Activated CD4-positive, alpha-beta T cell treated with anti-CD3 and anti-CD28 coated beads, Interleukin-2, amount 50 U/mL, for 4 hours (primary cell): ENCODE measurements at places on chromosomes 12 and 14.

GRCh38 chr12:5945071-5946008 lies at the start of gene ANO2:
Gene ANO2 (minus strand): TSS chr12:5945259. CDS start chr12:5945217, 42 bp downstream.
- DNase-seq: no peak

GRCh38 chr14:100424504-100425428 lies 101.6 kb downstream of the SLC25A47 start:
- DNase-seq: no peak

- no peak for DNase-seq
These were observed 50.9 kb downstream of the ATP2B1 start for GRCh38 chr12:89657739-89658138.

GRCh38 chr12:113512568-113512967 lies 40.9 kb upstream of the LHX5 start:
- no peak for DNase-seq

DNA sequence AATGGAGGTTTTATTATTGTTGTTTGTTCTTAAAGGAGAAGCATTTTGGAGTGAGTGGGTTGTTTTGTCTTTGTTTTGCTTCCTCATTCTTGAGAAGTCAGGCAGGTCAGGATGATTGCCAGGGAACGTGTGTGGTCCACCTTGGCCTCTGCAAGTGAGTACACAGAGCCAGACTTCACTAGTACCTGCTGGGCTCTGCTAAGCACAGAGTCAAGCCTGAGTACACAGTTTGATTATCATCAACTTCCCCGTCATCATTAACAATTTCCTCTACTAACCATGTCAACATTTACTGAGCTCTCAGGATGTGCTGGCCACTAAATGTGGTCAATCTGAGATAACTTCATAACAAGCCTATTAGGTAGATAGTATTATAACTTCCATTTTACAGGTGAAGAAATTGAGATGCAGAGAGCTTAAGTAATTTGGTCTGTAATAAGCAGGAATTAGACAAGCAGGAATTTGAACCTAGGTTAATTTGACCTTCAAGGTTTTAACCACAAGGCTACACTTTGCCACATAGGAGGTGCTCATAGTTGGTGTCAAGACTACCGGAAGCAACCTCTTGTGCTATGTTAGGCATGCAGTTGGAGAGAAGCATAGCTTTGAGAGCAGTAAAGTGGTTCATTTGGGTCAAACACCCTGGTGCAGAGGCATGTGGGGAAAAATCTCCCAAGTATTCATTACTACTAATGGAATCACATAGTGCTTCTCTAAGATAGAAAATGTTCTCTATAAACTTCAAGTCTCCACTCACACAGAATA lies 178.3 kb downstream of the NUAK1 start:
- no peak for DNase-seq
